Mesothelial cell of epicardium (in vitro differentiated cells): ENCODE measurements at places on chromosomes 1 and 21. TPM values are rescaled to one million over a fixed set of nuclear protein-coding genes. Genes with fewer than 3 reads are reported as not detected.

SGIP1 gene
- total RNA-seq, result 8.6 to 11.9 TPM (median 9.8 TPM) in 3 replicates

SLC35D1 gene
- 15.2 to 15.5 TPM (median 15.3 TPM) in 3 replicates for total RNA-seq

FBXO42 gene
- 24.4 to 28.8 TPM (median 25.5 TPM) in 3 replicates for total RNA-seq

NDC1 gene
- total RNA-seq, result 19.3 to 21.9 TPM (median 20.6 TPM) in 3 replicates

NAV1 gene
- total RNA-seq, result 88.8 to 95.9 TPM (median 95.4 TPM) in 3 replicates

OR2T11 gene
- total RNA-seq, result not detected in 3 replicates

SLC45A1 gene
- total RNA-seq, result 4.1 to 4.9 TPM (median 4.9 TPM) in 3 replicates

LRRC38 gene
- not detected in 3 replicates for total RNA-seq

S100A1 gene
- total RNA-seq, result 0.58 to 0.59 TPM in 2 of 3 replicates, not detected in the other

- DNase-seq, result no peak
Observed at GRCh38 chr1:187261637-187262036, 432.9 kb downstream of the PLA2G4A start.

DNA sequence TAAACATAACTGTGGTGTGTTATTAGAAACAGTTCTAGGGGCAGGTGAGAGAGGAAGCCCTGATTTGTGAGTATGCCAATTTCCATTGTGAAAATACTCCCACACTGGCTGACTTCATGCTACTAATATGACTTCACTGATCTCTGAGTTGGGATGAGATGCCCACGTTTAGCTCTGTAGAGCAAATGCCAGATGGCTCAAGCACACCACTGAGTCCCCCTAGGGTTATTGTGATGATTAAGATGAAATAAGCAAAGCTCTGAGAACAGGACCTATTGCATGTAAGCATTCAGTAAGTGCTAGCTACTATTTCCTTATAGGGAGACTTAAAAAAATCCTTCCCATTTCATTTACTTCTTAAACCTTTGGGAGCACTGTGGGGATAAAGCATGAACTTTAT, 117.6 kb downstream of the CENPF start:
- no peak for DNase-seq

DNA sequence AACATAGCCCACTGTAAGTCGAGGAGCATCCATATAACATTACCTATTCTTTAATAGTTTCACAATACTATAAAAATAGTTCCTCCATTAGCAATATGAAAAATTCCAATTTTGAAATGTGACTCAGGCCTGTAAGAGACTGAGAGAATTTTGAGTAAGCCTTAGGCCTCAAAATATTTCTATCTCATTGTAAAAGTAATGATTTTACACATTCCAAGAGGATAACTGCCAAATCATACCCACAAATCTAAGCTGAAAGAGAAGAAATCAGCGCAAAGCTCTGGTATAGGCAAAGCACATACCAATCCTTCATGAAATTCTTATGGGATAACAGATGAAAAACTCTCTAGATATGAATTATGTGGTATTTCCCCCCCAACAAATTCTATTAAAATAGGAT, 144.1 kb downstream of the CDC42BPA start:
- DNase-seq, result no peak

GRCh38 chr1:22287946-22288520, 145.1 kb upstream of the WNT4 start:
- DNase-seq, result no peak

- DNase-seq, result no peak
Observed at GRCh38 chr1:218463194-218464156, 118.3 kb downstream of the TGFB2 start.

DNA sequence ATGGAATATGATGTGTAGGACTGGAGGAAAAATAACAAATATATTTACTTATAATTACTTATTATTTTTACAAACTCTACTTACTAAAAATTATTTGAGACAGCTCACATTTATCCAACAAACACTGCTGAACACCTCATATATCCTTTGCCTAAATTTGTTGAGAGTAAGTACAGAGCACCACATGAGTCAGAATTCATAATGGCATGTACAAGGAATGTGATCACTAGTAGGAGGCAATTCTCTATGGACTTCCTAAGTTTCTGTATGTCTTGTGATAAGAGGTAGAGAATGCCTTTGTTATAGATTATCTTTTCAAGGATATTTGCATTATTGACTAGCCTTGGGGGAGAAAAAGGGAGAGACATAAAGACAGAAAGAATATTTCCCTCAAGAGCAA, 8.2 kb upstream of the ST6GALNAC3 start:
- DNase-seq, result no peak

DNA sequence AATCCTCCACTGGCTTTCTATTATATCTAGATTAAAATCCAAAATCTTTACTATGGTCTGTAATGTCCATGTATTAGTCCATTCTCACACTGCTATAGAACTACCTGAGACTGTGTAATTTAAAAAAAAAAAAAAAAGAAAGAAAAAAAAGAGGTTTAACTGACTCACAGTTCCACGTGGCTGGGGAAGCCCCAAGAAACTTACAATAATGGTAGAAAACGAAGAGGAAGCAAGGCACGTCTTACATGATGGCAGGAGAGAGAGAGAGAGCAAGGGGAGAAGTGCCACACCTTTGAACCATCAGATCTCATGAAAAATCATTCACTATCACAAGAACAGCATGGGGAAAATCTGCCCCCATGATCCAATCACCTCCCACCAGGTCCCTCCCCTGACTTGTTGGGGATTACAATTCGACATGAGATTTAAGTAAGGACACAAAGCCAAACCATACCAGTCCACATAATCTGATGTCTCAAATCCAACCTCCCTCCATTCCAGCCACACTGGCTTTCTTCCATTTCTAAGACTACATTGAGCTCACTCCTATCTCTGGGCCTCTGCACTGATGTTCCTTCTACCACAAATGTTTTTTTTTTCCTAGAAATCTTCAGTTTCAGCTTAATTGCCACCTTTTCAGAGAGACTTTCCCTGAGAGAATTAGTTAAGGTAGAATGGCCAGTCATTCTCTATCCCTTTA, 92.4 kb downstream of the EIF4G3 start:
- no peak for DNase-seq

- peak; percentile 60 for DNase-seq
Observed at GRCh38 chr1:168603501-168604110, 27.2 kb downstream of the XCL1 start.

- peak; percentile 52 for DNase-seq
Observed at GRCh38 chr1:202811296-202812175, 782 bp downstream of the PCAT6 start.

- no peak for DNase-seq
Observed at GRCh38 chr1:107633596-107633995, 331.4 kb downstream of the VAV3 start.

DNA sequence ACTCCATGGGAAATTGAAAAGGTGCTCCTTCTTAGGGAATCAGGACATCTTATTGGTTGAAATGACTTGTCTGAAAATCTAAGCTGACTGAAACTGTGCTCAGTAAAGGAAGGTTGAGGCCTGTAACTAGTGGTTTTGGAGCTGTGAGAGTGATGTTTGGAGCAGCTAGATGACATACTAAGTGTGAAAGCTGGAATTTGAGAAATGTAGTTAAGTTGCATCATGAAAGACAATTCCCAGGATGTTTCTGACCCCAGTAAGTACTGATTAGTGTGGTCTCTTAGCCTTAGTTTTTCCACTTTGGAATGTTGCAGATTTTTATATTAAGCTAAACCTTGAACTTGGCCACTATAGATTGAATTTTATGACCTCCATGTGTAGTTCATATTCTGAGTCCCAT, 154.9 kb downstream of the PAPPA2 start:
- no peak for DNase-seq

DNA sequence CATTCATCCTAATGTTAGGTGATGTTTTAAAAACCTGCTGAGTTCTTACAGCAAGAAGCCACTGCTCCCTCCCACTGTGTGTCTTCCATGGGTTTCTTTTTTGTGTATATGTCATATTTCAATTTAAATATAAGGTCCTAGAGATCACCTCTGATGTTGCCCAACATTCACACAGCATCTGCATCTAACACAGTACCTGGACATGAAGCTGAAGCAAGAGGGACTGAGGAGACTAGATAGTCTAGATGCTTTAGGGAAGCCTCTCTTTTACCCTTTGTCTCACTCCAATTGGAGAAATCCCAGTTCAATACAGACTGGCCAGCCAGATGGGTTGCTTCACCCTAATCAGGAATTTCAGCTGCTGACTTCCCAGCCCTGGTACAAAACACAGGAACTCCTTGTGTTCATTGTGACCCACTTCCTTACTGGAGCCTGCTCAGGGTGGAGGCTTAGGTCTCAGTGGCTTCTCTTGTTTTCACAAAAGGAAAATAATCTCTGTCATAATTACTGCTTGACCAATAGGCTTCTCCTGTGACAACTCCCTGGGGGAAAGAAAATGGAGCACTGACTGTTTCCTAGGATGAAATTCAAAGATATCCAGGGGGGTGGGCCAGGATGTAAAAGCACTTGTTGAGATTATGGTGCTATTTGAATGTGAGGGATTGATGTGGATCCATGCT, 17.3 kb downstream of the BTG2 start:
- no peak for DNase-seq

- no peak for DNase-seq
Observed at GRCh38 chr21:41319273-41319672, 2.7 kb downstream of the FAM3B start.

GRCh38 chr1:25924454-25924853, 18.2 kb upstream of the STMN1 start:
- no peak for DNase-seq

DNA sequence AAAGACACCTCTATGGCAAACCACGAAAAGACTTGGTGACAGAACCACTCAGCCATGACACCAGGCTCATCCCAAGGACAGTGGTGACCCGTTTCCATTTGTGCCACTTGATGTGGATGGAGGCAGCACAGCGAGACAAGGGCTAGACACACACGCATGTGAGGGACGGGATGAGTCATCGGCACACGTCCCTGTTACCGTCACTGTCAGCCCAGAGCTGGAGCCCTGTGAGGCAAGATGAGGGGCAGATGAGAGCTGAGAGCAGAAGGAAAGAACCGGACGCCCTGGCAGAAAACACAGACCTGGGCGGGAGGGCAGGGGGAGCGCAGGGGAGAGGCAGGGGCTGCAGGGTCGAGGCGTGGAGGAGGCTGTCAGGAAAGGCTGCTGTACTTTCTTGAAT, 57.8 kb downstream of the SIK1 start:
- DNase-seq, result no peak

DNA sequence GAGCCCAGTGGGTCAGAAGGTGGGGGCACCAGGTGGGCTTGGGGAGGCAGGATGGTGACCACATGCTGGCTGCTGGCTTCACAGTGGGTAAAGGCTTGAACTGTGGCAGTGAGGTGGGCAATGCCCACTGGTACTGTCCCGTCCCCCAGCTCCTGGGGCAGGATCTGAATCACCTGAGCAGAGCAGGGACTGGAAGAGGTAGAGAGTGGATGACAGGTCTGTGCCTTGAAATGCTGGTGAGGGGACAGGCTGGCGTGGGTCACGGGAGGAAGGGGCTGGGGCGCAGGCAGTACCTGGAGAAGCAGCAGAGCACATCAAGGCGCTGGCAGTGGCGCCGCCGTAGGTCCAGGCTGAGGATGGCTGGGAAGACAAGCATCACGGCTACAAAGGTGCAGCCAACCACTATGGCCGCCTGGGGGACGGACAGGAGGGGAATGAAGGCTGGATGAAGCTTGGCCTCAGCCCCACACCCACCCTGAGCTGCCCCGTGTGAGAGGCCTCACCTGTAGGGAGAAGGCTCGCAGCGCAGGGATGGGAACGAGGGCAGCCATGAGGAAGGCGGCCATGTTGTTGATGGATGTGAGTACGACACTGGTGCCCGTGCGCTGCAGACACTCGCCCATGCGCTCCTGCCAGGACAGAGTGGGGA, 14.9 kb downstream of the PTCH2 start:
- DNase-seq, result no peak

DNA sequence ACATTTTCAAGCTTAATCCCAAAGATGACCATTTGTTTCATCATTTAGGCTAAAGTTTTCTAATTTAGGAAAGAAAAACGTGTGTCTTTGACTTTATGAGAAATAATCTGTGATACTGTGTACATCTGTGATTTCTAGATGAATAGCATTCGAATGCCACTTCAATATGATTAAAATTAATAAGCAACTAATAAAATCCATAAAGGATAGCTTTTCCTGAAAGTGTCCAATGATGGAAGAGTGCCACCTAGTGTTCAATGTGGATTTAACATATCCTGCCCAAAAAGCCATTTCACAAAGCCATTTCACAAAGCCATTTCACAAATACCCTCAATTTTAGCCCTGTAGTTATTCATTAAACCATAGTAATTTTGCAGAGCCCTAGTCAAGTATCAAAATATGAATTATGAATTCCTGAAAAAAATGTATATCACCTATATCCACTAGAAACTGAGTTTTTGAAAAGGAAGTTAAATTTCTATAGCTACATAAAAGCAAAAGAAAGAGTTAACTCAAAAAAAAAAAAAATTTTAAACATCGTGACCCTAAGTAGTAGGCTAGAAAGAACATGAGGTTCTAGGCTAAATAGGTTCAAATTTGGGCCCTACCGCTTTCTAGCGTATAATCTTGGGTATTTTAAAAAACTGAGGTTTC, 19.1 kb downstream of the NME7 start:
- no peak for DNase-seq

- DNase-seq, result no peak
Observed at GRCh38 chr1:212981571-212982328, 31.4 kb downstream of the VASH2 start.

DNA sequence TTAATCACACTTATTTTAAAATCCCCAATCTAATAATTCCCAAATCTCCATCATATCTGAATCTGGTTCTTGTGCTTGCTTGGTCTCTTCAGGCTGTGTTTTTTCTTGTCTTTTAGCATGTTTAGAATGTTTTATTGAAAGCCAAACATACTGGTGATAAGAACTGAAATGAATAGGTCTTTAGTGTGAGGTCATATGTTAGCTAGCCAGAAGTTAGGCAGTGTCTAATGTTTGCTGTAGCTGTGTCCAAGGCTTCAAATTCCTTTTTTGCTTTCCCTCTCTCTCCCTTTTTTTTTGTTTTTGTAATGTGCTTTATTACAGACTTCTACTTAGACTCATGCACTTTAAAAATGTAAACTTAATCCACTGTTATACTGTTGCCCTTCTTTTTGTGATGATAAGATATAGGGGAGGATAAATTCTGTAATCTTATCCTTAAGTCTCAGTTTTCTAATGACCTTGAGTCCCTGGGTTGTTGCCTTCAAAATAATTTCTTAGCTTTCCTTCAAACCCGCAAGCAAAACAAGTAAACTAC, 725.1 kb downstream of the BRINP3 start:
- no peak for DNase-seq

- DNase-seq, result no peak
Observed at GRCh38 chr1:9807541-9807940, 16.2 kb downstream of the CLSTN1 start.
